ENCODE measurements at places on chromosomes 4 and X.

DNA sequence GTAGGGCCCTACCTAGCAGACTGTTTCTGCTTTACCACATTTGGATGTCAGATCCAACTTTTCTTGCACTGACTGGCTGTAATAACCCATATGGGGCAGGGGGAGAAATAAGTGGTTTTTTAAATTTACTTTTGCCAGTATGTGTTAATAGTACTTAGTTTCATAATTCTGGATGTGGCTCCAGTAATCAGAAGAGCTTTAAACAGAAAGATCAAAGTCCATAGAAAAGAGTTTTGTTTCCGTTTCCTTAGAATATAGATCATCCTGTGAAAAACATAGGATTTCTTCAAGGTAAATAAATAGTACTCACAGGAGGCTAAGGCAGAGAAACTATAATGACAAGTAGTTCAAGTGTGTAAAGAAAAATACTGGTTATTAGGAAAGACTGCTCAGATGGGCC is 85.6 kb downstream of the SLC39A8 start:
- DNase-seq, result no peak

DNA sequence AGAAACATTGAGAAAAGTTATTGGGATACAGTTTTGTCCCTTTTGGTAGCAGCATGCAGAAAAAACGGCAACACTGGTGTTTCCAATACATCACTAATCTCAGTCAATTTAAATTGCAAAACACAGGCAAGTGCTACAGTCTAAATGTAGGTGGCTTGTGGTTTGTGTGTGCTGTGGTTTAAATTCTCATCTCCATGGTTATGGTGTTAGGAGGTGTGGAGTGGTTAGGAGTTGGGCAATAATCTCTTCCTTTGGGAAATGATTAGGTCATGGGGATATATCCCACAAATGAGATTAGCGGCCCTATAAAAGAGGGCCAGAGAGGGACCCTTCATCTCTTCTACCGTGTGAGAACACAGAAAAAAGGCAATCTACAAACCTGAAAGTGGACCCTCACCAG is 1344.3 kb downstream of the ADGRL3 start:
- DNase-seq, result no peak

DNA sequence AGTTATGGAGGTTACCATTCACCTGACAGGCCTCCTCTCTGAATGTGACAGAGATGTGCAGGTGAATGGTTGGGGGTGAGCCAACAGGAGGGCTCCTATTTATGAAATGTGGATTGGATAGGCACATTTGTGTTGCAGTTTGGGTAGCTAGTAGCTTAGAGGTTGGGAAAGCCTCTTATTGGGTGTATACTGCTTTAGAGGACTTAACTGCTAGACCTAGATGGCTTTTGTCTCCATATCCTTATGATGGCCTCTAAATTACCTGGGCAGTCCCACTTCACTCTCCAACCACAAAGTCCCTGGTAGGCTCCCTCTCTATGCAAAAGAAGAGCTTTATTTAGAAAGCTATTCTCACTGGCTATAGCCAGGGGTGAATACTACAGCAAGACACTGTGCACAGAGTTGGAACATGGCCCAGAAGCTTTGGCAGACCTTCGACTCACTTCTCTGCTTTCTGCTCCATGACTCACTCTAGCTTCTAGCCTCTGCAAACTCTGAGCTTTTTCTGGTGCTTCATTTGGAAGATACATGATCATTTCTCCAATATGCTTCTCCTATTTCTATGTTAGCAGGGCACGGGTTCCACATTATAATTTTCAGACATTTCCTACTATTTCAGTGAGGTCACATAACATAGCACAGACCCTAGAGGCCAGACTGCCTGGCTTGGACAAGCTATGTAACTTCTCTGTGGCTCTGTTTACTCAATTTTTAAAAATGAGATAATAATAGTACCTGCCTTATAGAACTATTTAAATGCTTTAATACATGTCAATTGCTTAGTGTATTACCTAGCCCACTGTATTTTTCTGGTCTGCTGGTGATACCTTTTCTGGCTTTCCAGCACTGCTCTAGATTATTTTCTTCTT is 6.0 kb upstream of the VGLL1 start:
- DNase-seq, result no peak

DNA sequence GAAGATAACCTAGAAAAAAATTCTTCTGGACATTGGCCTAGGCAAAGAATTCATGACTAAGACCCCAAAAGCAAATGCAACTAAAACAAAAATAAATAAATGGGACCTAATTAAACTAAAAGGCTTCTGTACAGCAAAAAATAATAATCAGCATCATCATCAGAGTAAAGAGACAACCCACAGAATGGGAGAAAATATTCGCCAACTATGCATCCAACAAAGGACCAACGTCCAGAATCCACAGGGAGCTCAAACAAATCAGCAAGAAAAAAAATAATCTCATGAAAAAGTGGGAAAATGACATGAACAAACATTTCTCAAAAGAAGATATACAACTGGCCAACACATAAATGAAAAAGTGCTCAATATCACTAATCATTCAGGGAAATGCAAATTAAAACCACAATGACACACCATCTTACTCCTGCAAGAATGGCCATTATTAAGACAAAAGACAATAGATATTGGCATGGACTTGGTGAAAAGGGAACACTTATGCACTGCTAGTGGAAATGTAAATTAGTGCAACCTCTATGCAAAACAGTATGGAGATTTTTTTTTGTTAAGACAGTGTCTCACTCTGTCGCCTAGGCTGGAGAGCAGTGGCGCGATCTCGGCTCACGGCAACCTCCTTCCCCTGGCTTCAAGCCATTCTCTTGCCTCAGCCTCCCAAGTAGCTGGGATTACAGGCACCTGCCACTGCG is 29.9 kb downstream of the ELF2 start:
- DNase-seq, result no peak

GRCh38 chrX:128928636-128929035 is 594.7 kb downstream of the SMARCA1 start:
- DNase-seq, result no peak

DNA sequence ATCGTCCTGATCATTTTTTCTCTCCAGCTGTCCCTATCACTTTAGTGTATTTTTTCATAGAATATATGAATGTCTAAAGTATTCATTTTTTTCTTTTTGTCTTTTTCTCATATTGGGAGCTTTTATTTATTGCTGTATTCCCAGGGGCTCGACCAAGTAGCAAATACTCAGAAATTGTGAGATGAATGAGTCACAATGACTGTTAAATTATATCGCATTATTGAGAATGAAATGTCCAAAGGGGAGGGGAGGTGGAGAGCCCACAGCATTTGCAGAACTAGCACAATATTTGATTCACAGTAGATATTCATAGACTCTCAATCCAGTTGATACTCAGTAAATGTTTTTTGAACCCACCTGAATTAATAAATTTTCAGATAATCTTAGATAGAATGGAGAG is 543.6 kb upstream of the FAM241A start:
- no peak for DNase-seq

GRCh38 chr4:154569028-154569427 is 6.2 kb downstream of the FGB start:
- no peak for DNase-seq

GRCh38 chr4:176300565-176300964 is 19.2 kb upstream of the SPCS3 start:
- no peak for DNase-seq

- DNase-seq, result no peak
Observed at GRCh38 chr4:73823760-73824159, 12.7 kb upstream of the CXCL6 start.

GRCh38 chr4:105092356-105092755 is 54.3 kb upstream of the TET2 start:
- DNase-seq, result no peak

- DNase-seq, result no peak
Observed at GRCh38 chrX:39952989-39953388, 144.8 kb downstream of the BCOR start.

DNA sequence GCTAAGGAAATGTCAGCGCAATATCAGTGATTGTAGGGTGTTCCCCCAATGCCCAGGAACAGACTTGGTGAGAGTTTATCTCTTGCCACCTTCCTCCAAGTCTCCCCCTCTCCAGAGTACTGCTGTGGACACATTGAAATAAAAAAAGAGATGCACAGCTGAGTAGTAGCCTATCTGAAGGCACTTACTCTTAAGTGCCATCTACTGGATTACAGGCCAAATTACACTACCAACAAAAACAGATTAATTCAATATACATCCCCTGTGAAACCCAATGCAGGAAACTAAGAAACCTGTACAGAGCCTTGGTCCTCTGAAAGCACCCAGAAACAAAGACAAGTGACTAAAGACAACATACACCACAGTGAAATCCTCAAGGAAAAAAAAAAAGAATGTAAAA is 460.3 kb downstream of the ZIC3 start:
- DNase-seq, result no peak

- DNase-seq, result no peak
Observed at GRCh38 chr4:39054497-39054896, 7.5 kb upstream of the KLHL5 start.

DNA sequence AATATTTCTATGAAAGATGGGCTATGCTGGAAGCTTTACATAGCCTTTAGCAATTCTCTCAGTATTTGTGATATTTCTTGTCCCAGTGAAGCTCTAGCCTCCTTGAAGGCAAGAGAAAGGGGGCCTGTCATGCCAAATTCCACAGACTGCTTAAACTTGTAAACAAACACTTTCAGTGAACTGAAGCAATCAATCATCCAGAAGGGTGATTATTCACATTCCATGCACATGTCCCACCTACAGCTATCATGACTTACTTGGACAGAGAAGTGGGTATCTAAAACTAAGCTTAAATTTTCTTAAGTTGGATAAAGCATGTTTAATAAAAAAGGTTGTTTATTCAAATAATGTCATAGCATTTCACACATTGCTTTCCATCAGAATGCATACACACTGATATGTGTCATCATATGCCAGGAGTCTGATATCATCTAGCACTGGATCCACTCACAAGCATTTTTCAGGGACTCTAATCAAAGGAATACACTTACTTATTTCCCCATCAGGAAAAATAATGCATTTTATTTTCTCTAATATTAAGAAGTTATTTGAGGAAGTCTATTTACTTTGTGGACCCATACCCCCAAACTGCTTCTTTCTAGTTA is 1.2 kb upstream of the FSTL5 start:
- no peak for DNase-seq

GRCh38 chr4:105343146-105343931 is 130.5 kb downstream of the PPA2 start:
- no peak for DNase-seq

GRCh38 chr4:171846232-171846631 is 33.0 kb downstream of the GALNTL6 start:
- DNase-seq, result no peak

DNA sequence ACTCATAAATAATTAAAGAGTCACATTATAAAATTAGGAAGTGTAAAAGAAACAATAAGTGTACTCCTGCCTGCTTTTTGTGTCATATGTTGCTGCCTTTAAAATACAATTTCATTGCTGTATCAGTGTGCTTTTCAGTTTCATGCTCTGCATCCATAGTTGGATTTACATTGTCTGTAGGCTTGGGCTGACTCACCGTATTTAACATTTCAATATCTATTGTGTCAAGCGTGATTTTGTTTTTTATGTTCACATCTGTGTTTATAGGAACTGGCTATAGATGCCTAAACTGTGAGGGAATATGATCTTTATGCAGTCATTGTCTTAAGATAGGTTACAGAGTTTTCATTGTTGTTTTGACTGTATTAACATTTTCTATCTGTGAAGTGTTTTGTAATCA is 18.1 kb downstream of the CCSER1 start:
- DNase-seq, result no peak

DNA sequence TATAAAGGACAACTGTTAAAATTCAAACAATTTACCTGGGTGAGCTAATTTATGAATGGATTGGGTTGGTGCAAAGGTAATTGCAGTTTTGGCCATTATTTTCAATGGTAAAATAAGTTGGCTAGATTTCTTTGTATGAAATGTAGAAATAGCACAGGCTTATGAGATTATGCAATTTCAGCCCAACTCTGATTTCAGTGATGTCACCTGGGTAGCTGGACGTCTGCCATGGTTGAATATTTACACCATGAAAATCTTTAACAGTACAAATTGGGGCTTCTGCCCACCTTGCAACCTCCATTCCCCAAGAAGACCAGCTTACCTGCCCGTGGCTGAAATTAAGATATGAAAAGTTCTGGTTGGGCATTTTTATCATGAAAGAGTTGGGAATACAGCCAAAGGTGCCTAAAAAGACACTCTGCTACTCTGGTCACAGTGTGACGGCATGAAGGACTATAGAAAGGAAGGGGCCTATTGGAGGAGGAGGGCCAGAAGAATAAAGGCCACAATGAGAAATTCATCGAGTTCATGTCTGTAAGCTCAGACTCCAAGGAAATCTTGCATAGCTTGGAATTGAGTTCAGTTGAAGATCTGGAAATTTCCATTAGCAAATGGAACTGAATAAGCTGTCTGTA is 29.7 kb downstream of the EGF start:
- no peak for DNase-seq

GRCh38 chr4:143046454-143046853 is 138.3 kb upstream of the USP38 start:
- no peak for DNase-seq

- DNase-seq, result no peak
Observed at GRCh38 chr4:71029504-71029903, 36.1 kb downstream of the DCK start.

DNA sequence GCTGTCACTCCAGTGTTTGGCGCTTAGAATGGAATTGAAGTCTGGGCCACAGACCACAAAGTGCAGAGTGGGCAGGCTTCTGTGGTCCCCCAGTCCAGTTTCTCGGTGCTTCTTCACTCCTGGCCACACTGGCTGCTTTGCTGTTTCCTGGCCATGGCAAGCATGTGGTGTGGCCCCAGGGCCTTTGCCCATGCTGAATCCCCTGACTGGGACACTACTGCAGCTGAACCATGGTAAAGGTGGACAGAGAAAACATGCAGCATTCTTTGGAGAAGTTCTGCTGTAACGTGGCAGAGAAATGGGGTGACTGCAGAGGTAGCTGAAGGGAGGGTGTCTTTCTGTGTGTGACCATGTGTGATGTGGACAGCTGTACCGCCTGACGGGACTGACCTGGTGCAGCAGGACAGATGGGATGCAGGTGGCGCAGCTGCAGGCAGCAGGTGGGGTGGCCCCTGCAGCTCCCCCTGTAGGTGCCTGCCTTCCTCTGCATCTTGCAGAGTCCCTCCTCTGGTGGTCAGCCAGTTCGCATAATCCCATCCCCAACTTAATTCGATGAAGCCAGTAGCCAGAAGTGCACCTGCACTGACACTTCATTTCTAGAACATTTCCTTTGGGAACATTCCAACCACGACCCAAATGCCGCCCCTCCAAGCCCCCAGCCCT is 13.2 kb upstream of the S100P start:
- DNase-seq, result no peak

DNA sequence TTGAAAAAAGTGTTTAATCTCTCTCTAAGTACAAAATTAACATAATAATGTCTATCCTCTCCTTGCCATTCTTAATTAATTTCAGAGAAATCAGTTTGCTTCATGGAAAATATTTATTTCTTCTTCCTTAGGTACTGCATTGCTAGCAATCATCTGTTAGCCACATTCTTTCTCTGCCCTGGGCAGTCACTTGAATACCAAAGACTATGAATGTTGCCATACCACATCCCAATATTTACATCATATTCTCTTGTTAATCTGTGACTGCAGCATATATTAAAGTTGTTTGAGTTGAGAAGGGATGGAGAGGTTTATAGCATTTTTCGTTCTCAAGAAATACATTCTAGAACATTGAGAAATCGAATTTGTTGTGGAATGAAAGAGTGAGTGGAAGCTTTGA is 672.8 kb downstream of the PCDH7 start:
- DNase-seq, result no peak

All from GM12878 (cell line).